Activated naive CD4-positive, alpha-beta T cell treated with anti-CD3 and anti-CD28 coated beads for 36 hours (primary cell): ENCODE measurements at places on chromosomes 13 and 19. TPM values are rescaled to one million over a fixed set of nuclear protein-coding genes. Genes with fewer than 3 reads are reported as not detected.

- no peak for DNase-seq
Observed at GRCh38 chr13:67520886-67521285, 290.8 kb upstream of the PCDH9 start.

DNA sequence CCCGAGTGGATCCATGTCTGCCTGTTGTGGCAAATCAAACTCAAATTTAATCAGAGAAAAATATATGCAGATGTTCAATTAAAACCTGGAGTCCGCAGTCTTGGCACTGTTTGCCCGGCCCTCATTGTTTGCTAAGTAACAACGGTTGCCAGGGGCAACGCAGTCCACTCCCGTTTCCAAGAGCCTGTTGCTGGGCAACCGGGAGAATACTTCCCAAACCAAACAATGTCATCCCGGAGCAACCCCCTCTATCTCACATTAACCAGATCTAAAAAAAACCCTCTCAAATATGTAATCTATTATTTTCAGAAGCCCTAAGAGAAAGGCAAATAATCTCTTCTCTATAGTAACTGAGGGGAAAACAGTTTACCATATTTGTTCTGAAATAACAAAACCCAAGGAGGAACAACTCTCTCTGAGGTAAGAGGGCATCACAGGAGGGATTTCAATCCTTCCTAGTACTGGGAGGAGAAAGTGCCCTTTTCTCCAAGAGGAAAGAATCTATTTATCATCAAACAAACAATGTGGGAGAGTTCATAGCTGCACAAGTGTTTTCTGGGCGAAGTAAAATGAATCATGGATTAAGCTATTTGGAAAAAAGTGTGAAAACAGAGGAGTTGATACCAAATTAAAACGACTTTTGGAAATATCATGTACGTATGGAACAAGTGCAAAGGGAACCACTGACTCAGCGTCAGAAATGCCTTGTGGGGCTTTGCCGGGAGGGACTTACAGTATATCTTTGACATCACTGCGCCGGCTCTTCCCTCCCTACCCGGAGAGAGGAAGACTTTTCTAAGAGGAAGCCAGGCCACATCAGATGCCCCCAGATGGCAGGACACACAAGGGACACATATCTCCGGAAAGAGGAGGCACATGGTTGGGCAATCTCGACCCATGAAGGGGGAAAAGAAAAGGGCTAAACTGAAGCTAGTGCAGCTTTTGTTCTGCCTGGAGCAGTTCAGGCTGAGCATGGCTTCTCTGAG, 43.3 kb downstream of the RFX2 start:
- DNase-seq = no peak

The GRIN3B gene
- not detected for total RNA-seq

The ERICH6B gene
- total RNA-seq = not detected

GRCh38 chr13:43725460-43725859, 61.3 kb downstream of the ENOX1 start:
- no peak for DNase-seq
